ENCODE measurements at places on chromosomes 2 and 18. TPM values are rescaled to one million over a fixed set of nuclear protein-coding genes. Genes with fewer than 3 reads are reported as not detected.

CSRNP3 gene
- 14.0 TPM for total RNA-seq

GRCh38 chr18:50729376-50729775 is 90.4 kb downstream of the MRO start:
- no peaks in the 10 kb centered on the region for H3K27me3 ChIP-seq
- no peak overlapping the region for H3K4me3 ChIP-seq
- no peaks in the 10 kb centered on the region for H3K4me1 ChIP-seq
- no peak for DNase-seq
- no peak overlapping the region for H3K27ac ChIP-seq
- no peaks in the 10 kb centered on the region for H3K36me3 ChIP-seq

- H3K4me3 ChIP-seq, result no peak overlapping the region
- peaks cover 10% of the 10 kb centered on the region for H3K4me1 ChIP-seq
- no peaks in the 10 kb centered on the region for H3K27me3 ChIP-seq
- H3K27ac ChIP-seq, result no peak overlapping the region
- H3K36me3 ChIP-seq, result no peaks in the 10 kb centered on the region
Observed at GRCh38 chr2:196279541-196279940, 108.2 kb upstream of the STK17B start.

- no peaks in the 10 kb centered on the region for H3K27me3 ChIP-seq
- peak overlapping the region; percentile 22 for H3K27ac ChIP-seq
- H3K4me3 ChIP-seq, result no peak overlapping the region
- DNase-seq, result no peak
- peaks cover 14% of the 10 kb centered on the region for H3K4me1 ChIP-seq
Observed at GRCh38 chr2:222992137-222992536, 59.9 kb upstream of the KCNE4 start.

DNA sequence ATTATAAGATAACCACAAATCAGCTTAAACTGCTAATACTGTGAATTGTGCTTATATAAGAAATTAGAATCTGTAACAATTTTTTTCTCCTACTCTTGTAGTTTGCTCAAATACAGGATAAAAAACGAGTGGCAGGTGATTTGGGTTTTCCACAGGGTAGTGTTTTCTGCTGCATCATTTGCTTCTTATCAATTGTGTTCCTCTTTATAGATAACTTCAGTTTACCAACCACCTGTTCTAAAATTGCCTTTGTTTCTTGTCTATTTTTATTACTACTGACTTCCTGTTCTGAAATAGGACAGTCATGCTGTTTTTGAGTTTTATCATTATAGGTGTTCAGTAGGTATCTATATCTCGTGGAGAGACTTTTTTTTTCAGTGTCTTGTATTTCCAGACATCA is 56.9 kb downstream of the MFSD6 start:
- H3K4me3 ChIP-seq, result no peak overlapping the region
- no peak for DNase-seq
- H3K36me3 ChIP-seq, result no peaks in the 10 kb centered on the region
- H3K27me3 ChIP-seq, result no peaks in the 10 kb centered on the region

DNA sequence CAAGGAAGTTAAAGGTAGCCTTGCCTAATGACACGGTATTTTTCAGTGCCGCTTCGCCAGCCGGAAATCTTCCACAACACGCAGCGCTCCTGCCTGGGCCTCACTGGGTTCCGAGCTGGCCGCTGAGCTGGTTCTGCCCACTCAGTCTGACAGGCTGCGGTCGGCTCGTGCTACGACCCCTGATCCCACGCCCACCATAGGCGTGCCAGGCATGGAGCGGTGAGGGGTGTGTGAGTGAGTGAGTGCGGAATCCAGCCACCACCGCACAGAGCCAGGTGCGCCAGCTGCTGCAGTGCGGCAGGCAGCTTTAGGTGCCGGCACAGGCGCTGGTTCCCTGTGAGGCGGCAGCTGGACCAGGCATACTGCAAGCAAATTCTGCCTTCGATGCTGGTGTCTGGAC is 407.9 kb downstream of the DCC start:
- no peak for DNase-seq
- H3K4me1 ChIP-seq, result peaks cover 6% of the 10 kb centered on the region
- H3K27ac ChIP-seq, result no peak overlapping the region
- H3K36me3 ChIP-seq, result no peaks in the 10 kb centered on the region
- no peak overlapping the region for H3K4me3 ChIP-seq

GRCh38 chr2:58553937-58554336 is 312.8 kb upstream of the FANCL start:
- no peaks in the 10 kb centered on the region for H3K4me1 ChIP-seq
- no peak for DNase-seq
- no peaks in the 10 kb centered on the region for H3K36me3 ChIP-seq
- H3K27ac ChIP-seq, result no peak overlapping the region

GRCh38 chr2:127225186-127225960 is 5.3 kb upstream of the CYP27C1 start:
- peaks cover 5% of the 10 kb centered on the region for H3K27me3 ChIP-seq
- H3K4me3 ChIP-seq, result no peak overlapping the region
- no peaks in the 10 kb centered on the region for H3K36me3 ChIP-seq
- H3K4me1 ChIP-seq, result peaks cover 21% of the 10 kb centered on the region
- DNase-seq, result no peak

ASB18 gene
- not detected for total RNA-seq

- H3K4me1 ChIP-seq, result no peaks in the 10 kb centered on the region
- no peak overlapping the region for H3K4me3 ChIP-seq
- no peak for DNase-seq
- no peak overlapping the region for H3K27ac ChIP-seq
- no peaks in the 10 kb centered on the region for H3K27me3 ChIP-seq
- no peaks in the 10 kb centered on the region for H3K36me3 ChIP-seq
Observed at GRCh38 chr2:160194946-160195345, 5.1 kb downstream of the ITGB6 start.

DNA sequence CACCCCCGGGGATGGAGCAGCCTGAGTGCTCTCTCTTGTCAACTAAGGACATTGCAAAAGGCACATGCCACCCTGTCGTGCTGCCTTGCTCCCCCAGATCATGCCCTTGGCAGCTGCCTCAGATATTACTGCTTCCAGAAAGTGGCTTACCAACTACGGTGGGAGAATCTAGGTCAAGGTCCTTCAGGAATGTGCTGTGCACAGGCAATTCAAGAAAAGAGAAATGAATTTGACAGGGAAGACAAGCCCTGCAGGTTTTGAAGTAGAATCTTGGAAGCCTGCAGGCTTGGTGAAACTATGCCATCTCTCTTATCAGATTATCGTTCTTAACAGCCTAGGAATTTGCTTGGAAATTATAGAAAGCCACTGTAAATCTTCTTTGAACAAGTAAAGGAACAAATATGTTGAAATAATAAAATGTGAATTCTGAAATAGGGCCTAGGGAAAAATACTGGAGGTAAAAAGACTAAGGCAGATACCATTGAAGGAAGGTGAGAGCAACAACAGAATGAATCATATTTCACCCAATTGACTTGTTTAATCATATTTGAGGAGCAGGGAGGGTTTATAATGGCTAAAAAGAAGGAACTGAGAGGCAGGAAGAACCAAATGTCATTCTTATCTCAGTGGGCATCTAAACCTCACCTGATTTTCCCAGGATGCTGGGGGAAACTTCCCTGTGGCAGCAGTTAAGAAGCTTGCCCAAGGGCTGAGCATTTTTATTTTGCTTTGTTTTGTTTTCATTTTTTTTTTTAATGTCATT is 94.0 kb upstream of the GLS start:
- peaks cover 26% of the 10 kb centered on the region for H3K4me1 ChIP-seq
- peak overlapping the region; percentile 76 for H3K27ac ChIP-seq
- no peaks in the 10 kb centered on the region for H3K27me3 ChIP-seq
- H3K36me3 ChIP-seq, result no peaks in the 10 kb centered on the region

MAIP1 gene
- 35.7 TPM for total RNA-seq

GRCh38 chr2:137002896-137003295 is 237.6 kb downstream of the THSD7B start:
- no peak overlapping the region for H3K4me3 ChIP-seq
- no peak for DNase-seq
- H3K27me3 ChIP-seq, result no peaks in the 10 kb centered on the region
- H3K4me1 ChIP-seq, result no peaks in the 10 kb centered on the region
- H3K27ac ChIP-seq, result no peak overlapping the region

KLF7 gene
- total RNA-seq, result 6.3 TPM

MEIS1 gene
- 35.5 TPM for total RNA-seq

DNA sequence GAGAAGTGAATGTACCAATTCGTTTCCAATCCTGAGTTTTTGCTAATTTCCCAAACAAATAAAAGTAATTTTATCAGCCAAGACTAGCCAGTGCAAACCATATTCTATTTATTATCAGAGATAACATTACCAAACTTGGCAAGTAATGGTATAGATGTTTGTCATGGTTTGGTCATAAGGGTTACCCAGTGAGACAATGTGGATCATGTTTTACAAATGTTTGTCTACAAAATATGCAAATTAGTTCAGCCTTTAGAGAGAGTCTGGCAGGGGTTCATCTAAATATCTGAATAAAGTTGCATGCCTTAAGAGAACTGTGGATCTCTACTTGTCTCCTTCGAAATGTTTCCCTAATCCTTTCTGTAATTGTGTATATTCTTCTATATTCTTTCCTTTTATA is 152.2 kb downstream of the KCNH7 start:
- no peak overlapping the region for H3K4me3 ChIP-seq
- no peaks in the 10 kb centered on the region for H3K27me3 ChIP-seq
- DNase-seq, result no peak
- no peak overlapping the region for H3K27ac ChIP-seq
- no peaks in the 10 kb centered on the region for H3K4me1 ChIP-seq
- no peaks in the 10 kb centered on the region for H3K36me3 ChIP-seq

DNA sequence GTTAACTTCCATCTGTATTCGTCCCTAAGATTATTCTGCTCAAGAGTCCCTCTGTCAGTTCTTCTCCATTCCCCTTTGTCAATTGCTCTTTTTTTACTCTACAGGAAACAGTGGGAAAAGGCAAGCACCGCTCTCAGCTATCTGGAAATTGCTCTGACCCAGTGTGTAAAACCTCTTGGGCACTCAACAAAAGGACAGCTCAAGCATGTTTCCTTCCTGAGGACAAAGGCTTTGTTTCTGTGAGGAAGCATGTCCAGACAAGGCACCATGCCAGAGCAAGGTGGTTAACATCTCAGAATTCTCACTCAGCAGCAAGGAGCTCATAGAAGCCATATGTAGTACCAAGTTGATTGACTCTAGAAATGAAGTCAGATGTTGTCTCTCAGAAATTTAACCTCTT is 735.6 kb downstream of the TSN start:
- peaks cover 3% of the 10 kb centered on the region for H3K4me1 ChIP-seq
- no peaks in the 10 kb centered on the region for H3K36me3 ChIP-seq
- H3K4me3 ChIP-seq, result no peak overlapping the region
- no peak overlapping the region for H3K27ac ChIP-seq
- H3K27me3 ChIP-seq, result no peaks in the 10 kb centered on the region
- no peak for DNase-seq

CRYGC gene
- 1.3 TPM for total RNA-seq

DNA sequence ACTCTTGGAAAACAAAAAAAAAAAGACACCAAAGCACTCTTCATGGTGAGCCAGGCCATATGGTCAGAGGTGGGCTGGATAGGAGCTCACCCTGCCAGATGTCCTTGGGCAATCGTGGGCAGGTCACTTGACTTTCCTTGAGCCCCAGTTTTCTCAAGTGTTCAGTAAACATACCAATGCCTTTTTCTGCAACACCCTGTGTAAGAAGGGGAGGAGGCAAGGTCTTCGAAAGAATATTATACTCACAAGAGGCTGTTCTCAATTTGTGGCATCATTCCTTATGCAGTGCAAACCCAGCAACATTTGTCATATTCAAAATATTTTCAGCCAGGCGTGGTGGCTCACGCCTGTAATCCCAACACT is 22.9 kb upstream of the TMEM87B start:
- peaks cover 22% of the 10 kb centered on the region for H3K4me1 ChIP-seq
- H3K4me3 ChIP-seq, result no peak overlapping the region
- H3K27ac ChIP-seq, result peak overlapping the region; percentile 71
- no peak for DNase-seq
- H3K36me3 ChIP-seq, result no peaks in the 10 kb centered on the region
- H3K27me3 ChIP-seq, result no peaks in the 10 kb centered on the region

SP140L gene
- 4.0 TPM for total RNA-seq

DNA sequence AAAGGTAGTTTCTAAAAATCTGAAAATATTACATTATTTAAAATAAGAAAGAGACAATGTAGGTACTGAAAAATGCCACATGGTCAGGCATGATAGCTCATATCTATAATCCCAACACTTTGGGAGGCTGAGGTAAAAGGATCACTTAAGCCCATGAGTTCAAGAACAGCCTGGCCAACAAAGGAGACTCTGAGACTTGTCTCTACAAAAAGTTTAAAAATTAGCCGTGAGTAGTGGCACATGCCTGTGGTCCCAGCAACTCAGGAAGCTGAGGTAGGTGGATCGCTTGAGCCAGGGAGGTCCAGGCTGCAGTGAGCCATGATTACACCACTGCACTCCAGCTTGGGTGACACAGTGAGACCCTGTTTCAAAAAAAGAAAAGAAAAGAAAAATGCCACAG is 21.8 kb downstream of the ATAD2B start:
- no peak overlapping the region for H3K27ac ChIP-seq
- no peaks in the 10 kb centered on the region for H3K36me3 ChIP-seq
- DNase-seq, result no peak
- no peaks in the 10 kb centered on the region for H3K4me1 ChIP-seq

DNA sequence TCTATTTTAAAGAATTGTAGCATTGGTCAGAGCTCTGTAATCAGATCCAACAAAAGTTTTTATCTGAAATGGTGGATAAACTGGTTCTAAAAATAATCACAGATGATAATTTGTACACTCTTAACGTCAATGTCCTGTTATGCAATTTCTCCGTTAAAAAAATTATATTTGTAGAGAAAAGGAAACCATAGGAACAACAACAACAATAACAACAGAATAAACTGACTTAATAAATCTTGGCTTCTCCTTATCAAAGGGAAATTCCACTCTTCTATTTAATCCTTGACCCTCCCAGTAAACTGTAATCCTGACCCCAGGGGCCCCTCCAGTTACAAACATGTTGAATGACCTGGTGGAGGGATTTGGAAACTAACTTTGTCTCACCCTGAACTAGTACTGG is 78.6 kb upstream of the ZFP36L2 start:
- H3K27ac ChIP-seq, result peak overlapping the region; percentile 89
- DNase-seq, result peak; percentile 32
- H3K36me3 ChIP-seq, result no peaks in the 10 kb centered on the region
- H3K4me3 ChIP-seq, result no peak overlapping the region
- H3K27me3 ChIP-seq, result no peaks in the 10 kb centered on the region

DNA sequence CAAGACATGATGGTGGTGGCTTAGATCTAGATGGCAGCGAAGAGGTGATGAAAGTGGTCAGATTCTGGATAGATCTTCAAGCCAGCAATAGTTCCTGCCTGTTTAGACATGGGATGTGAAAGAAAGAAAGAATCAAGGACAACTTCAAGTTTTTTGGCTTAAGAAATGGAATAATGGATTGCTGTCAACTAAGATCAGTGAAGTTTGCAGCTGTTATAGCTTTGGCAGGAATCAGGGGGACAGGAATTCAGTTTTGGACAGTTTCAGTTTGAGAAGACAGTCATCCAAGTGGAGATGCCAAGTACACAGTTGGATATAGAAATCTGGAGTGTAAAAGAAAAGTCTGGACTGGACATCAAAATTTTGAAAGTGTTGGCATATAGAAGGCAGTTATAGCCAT is 283.7 kb upstream of the PKDCC start:
- H3K27ac ChIP-seq, result no peak overlapping the region
- no peak for DNase-seq
- H3K4me3 ChIP-seq, result no peak overlapping the region
- no peaks in the 10 kb centered on the region for H3K36me3 ChIP-seq
- H3K4me1 ChIP-seq, result no peaks in the 10 kb centered on the region
